DMS 273 treated with DMSO at 0.1 percent for 48 hours (cell line): ENCODE measurements at places on chromosomes 12 and 14.

DNA sequence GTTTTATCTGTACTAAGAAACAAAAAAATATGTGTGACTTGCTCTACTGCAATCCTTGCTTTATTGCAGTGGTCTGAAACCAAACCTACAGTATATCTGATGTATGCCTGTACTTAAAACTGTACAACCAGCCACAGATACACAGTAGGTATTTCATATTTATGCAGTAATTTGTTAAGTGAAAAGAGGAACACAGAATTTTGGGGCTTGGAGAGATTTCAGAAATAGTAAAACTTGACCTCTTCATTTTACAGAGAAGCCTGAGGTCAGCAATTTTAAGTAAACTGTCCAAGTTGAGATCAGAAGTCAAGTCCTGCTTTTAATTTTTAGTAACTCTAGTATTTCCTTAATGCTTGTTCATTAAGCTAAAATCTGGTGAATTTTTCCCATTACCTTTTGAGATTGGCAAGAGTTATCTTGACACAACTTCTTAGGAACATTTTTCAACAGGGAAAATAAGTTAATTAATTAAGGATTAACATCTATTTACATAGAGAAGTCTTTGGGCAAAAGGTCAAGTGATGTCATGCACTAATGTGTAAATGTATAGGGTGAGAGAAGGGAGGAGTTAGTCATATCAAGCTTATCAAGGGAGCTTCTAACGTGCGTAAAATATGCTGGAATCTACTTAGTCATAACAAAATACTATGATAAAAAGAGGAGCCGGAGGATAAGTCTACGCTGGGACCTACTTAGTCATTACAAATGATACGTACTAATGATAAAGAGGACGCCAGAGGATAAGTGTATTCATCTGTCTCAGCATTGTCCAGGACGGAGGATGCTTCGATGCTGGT is 66.0 kb upstream of the GTF2A1 start:
- DNase-seq = no peak

DNA sequence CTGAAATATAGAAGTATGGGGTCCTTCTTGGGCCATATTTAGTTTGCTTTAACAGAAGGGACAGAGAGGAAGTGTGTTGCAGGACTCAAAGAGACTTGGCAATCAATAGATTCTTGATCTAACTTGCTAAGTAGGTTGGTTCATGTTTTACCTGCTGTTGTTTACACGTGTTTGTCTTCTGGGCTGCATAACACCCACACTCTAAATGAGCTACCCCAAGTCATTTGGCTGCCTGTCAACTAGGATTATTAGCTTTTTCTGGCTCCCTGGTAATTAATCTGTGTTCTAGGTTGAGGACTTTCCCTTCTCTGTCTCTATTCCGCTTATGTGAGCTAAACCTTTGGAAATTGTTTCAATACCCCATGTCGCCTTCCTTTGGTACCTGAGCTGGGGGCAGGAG is 10.1 kb upstream of the TBPL2 start:
- DNase-seq = no peak

- no peak for DNase-seq
Observed at GRCh38 chr14:36768638-36769337, 107.1 kb downstream of the PAX9 start.

GRCh38 chr14:91123201-91123600 is 9.3 kb downstream of the DGLUCY start:
- DNase-seq = no peak

DNA sequence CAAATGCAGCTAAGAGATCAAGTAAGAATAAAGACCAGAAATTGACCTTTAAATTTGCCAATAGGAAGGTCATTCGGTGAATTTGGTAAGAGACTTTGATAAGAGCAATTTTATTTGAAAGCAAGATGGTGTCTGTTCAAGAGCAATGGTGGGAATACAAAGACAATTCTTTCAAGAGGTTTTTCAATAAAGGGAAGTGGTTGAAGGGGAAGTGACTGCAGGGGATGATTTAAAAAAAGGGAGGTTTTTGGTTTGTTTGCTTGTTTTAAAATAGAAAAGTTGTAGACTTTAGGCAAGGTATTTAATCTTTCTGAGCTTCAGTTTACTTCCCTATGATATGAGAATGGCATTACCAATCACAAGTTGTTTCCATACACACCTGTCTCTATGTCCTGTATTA is 4.3 kb upstream of the APPL2 start:
- no peak for DNase-seq

DNA sequence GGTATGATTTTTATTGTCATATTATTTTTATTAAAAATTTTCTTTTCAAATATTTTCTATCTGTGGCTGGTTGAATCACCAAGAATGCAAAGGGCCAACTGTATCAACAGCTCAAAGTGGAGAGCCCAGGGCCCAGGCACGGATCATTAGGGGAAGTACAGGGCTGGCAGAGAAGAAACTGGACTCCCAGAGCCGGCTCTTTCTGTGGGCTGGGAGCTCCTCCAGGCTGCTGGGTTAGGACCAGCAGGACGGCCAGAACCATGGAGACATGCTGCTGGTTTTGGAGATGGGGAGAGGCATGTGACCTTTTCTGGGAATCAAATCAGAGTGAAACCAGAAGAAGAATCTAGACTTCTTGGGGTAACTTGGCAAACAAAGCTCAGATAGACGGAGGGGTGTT is 220.5 kb downstream of the CACNA1C start:
- DNase-seq = no peak

GRCh38 chr12:75634244-75635222 is 123.1 kb upstream of the KRR1 start:
- no peak for DNase-seq

- no peak for DNase-seq
Observed at GRCh38 chr14:86321151-86321550, 791.2 kb downstream of the FLRT2 start.

DNA sequence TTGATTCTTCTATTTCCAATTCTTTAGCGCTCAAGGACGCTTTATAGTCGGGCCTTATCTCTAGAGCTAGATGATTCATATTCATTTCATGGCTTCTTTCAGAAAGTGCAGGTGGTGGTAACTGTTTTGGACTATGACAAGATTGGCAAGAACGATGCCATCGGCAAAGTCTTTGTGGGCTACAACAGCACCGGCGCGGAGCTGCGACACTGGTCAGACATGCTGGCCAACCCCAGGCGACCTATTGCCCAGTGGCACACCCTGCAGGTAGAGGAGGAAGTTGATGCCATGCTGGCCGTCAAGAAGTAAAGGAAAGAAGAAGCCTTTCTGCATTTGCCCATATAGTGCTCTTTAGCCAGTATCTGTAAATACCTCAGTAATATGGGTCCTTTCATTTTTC is 241.9 kb downstream of the PAWR start:
- DNase-seq = no peak

- DNase-seq = no peak
Observed at GRCh38 chr14:54567639-54568561, 972 bp downstream of the SAMD4A start.

DNA sequence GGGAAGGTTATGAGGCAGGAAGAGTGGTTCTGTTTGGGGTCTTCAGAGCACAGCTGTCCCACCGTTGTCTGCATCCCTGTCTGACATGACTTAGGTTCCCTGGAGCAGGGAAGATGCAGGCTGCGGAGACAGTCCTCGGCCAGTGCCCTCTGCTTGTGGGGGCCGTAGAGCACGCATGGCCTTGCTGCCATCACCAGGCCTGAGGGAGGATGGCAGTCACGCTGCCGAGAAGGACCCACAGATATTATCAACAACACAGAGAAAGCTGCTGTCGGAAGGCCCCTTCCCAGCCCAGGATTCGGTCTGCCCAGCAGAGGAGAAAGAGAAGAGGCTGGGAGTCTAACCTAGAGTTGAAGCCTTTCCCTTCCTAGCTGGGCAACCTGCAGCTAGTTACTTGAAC is 35.0 kb downstream of the ERH start:
- no peak for DNase-seq

DNA sequence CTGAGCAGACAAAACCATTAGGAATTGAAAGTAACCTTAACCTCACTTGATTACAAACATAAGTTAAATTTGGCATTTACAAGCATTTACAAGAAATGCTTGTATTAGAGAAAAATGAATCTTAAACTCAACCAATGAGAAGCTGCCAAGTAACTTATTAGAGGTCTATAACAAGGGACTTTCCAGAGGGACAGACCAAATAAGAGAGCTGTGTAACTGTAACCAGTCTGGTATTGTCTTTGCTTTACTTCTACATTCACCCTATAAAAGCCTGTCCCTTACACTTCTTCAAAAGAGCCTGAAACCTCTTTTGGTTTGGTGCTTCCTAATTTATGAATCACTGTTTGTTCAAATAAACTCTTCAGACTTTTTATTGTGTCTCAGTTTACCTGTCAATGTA is 450.0 kb upstream of the FAR2 start:
- DNase-seq = no peak

- peak; percentile 8 for DNase-seq
Observed at GRCh38 chr14:95196268-95196667, 38.9 kb upstream of the DICER1 start.
